HT-29 (cell line): ENCODE measurements at places on chromosomes 11 and 22.

- DNase-seq: no peak
These were observed 112.2 kb upstream of the CLMP start for GRCh38 chr11:123307276-123307675.

DNA sequence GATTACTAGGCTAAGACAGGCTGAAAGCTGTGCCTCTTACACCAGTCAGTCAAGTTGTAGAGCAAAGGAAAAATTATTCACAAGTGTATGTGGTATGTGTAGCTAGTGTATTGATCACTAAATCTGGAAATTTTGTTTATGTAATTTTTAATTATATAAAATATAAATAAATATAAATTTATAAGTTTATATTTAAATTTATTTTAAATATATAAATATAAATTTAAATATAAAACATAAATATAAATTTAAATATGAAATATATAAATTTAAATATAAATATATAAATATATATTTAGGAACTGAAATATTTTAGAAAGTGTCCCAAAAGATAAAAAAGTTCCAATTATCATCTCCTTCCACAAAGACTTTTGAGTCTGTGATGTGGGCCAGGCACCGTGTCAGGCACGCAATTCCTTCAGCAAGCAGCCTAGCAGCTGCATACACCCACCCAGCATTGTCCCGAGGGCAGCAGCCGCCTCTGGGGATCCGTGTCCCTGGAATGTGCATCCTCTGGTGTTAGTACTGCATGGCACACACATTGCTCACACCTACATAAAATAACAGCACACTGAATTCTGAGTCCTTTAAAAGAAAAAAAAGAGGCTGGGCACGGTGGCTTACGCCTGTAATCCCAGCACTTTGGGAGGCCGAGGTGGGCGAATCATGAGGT lies 1098.0 kb downstream of the BRD1 start:
- no peak for DNase-seq

DNA sequence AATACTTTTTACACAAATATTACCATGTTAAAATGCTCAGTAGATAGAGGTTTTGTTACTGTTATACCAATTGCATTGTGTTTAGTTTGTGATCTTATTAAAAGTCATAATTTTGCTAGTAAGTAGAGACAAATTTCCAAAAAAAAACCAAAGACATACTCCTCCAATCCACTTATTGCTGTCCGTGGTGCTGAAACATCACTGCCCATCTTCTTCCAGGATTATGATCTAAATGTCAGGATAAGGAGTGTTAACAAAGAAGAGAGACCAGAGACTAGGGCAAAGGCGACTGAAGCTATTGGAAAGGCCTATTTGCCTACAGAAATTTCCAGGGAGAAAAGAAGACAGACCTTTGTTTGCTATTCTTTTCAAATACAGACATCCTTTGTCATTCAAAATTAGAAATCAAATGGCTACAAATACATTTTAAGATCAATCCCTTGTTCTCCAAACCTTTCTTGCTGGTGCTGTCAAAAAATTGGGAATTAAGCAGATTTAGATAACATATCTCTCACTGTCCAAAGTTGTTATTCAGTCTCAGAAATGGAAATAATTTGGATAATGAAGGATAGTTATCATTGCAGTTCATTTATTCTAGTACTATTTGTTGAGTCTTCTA lies 199.7 kb downstream of the C11orf91 start:
- DNase-seq: peak; percentile 69

- peak; percentile 51 for DNase-seq
These were observed 1.7 kb downstream of the ESRRA start for GRCh38 chr11:64306876-64307622.

- no peak for DNase-seq
These were observed 64.7 kb downstream of the ADAMTS15 start for GRCh38 chr11:130513132-130513531.

GRCh38 chr11:42773729-42774128 lies 538.1 kb upstream of the API5 start:
- DNase-seq: no peak

DNA sequence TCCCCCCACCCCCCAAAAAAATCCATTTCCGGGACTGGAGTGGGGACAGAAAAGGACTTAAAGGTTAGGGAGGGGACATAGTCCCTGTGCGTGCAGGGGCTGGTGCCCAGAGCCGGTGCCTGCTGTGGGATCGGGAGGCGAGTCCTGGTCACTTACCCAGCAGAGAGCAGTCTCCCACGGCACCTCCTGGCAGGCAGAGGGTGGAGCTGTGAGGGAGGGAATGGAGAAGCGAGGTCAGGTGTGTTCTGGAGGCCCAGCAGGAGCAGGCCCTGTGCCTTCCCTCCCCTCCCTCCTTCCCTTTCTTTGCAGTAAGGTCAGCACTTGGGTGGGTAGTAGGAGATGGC lies 28.4 kb downstream of the SHANK3 start:
- DNase-seq: no peak

DNA sequence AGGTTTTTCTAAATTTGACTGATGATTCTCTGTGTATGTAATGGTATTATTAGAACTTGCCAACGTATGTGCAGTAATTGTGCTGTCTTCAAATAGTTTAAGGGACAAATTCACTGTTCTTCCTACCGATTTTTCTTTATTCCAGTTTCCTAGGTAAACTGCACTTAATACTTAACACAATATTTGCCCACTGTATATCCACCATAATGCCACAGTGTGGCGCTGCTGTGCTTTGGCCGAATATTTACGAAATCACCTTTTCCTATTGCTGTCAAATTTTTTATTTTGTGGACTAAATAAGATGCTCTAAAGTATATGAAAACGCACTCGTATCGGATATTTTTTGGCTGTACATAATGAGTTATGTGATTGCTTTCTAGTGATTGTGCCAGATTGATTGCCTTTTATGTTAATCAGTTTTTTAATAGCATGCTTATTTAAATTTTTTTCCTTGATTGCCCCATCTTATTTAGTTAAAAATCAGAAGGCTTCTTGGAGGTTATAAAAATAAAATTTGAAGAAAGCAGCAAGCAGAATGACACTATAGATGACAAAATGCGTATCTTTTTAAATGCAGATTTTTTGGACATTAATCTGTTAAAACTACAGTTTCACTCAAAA lies 10.5 kb downstream of the AASDHPPT start:
- peak; percentile 83 for DNase-seq

DNA sequence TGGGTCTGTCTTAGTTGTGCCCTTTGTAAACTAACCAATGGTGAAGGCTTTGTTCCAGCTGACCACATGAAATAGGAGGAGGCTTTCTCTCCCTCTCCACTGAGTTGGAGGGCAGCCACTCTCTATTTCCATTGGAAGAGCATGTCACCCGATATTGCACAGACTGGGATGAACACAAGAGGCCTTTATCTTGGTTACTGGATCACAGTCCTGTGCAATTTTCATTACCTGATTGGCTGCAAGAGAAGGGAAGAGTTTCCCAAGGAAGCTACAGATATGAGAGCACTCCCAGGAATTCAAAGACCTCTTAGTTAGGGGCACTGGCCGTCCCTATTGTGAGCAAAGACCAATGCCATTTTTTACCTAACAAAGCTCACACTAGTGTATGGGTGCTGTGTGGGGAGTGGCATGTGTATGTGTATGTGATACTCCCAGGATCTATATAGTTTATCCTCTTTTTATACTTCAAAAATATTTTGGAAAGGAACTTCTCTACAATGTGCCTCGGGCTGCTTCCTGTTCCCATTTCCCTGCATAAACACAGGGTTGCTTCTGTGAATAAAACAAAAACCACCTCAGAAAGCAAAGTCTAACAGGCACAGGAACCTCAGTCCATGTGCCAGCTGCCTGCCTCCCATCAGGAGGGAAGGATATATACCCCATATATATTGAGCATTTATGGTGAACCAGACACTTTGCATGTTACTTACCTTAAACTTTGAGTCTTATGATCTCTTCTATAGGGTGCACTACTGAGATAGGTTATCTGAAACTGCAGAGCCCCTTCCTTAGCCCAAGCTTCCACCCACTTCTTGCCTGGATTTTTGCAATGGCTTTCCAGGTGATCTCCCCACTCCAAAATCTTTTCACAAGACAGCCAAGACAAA lies 126.5 kb downstream of the RASSF10 start:
- peak; percentile 42 for DNase-seq
